ENCODE measurements at places on chromosomes 16 and 17. TPM values are rescaled to one million over a fixed set of nuclear protein-coding genes. Genes with fewer than 3 reads are reported as not detected.

- no peak for DNase-seq
Measured at GRCh38 chr16:20838240-20838639, 31.9 kb downstream of the REXO5 start.

- no peak for DNase-seq
Measured at GRCh38 chr16:50437769-50438437, 69.1 kb upstream of the BRD7 start.

- no peak for DNase-seq
Measured at GRCh38 chr16:19892902-19893301, 8.3 kb upstream of the GPRC5B start.

DNA sequence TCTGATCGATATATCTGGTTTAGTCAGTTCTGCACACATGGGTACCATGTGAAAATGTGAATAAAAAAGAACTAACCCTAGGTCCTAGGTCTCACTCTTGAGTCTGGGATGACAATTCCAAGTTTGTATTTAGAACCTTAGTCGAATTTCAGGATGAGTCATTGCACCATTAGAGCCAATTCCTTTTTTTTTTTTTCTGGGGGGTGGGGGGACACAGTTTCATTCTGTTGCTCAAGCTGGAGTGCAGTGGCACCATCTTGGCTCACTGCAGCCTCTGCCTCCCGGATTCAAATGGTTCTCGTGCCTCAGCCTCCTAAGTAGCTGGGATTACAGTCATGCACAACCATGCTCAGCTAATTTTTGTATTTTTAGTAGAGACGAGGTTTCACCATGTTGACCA, 41.6 kb downstream of the SPAG9 start:
- no peak for DNase-seq

- DNase-seq: no peak
Measured at GRCh38 chr16:73506568-73507056, 458.7 kb upstream of the ZFHX3 start.

- DNase-seq: peak; percentile 14
Measured at GRCh38 chr16:27177031-27177774, 26.1 kb upstream of the KDM8 start.

GRCh38 chr17:3535253-3535995, 22.2 kb downstream of the TRPV3 start:
- no peak for DNase-seq

DNA sequence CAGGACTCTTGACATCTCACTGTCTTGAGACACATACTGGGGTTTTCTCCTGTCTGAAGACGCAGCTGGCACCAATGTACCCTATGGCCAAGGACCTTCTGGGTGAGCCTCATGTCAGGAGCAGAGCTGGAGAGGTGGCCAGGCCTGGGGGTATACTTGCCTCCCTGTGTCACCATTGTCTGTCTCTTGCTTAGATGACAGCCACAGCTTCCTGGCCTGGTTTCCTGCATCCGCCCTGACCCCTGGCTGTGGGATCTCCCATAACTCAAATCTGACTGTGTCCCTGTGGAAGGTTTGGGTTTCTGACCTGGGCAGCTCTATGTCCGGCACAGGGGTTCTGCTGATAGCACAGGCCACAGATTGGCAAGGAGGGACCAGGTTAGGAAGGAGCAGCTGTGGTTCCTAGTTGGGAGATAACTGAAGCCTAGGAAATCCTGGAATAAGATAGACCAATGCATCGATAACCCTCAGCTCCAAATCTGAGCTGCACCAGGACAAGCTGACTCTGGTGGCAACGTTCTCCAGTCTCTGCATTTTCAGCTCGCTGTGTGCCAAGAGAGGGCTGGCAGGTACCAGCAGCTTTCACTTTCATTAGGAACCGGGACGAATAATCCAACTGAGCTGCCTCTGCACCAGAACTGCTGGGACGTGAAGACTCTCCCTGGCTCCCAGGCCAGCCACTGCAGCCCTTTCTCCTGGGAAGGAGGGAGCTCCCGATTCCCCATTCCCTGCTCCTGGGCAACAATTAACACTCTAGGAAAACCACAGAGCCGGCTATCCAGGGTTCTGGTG, 5.0 kb downstream of the DEXI start:
- DNase-seq: no peak

GRCh38 chr16:8972843-8973586, 9.3 kb upstream of the USP7 start:
- DNase-seq: no peak

GRCh38 chr16:88643644-88643932, 5.2 kb downstream of the IL17C start:
- no peak for DNase-seq

GRCh38 chr16:27556471-27556870, 6.5 kb downstream of the KATNIP start:
- DNase-seq: no peak

DNA sequence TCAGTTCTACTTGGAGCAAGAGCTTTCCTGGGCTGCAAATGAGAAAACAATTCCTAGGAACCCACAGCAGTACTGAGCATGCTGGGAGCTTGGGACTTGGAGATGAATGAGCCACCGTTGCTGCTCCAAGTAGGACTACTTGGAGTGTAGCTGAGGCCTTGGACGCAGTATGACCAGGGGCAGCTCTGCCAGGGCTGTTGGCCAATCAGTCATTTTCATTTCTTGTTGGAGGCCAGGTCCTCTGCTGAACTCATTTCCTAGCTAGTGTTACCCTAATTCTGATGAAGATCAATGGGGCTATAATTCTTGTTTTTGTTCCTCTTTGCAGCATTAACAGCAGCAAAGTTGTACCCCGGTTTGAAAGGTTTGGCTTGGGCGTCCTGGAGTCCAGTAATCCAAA, 8.0 kb upstream of the LGALS9 start:
- no peak for DNase-seq

- DNase-seq: no peak
Measured at GRCh38 chr17:73091770-73092522, 542 bp downstream of the SLC39A11 start.

- no peak for DNase-seq
Measured at GRCh38 chr16:65476448-65476955, 354.6 kb upstream of the CDH11 start.

GRCh38 chr16:65336160-65336559, 214.3 kb upstream of the CDH11 start:
- no peak for DNase-seq

GRCh38 chr17:21061971-21062526, 19.2 kb upstream of the USP22 start:
- no peak for DNase-seq

DNA sequence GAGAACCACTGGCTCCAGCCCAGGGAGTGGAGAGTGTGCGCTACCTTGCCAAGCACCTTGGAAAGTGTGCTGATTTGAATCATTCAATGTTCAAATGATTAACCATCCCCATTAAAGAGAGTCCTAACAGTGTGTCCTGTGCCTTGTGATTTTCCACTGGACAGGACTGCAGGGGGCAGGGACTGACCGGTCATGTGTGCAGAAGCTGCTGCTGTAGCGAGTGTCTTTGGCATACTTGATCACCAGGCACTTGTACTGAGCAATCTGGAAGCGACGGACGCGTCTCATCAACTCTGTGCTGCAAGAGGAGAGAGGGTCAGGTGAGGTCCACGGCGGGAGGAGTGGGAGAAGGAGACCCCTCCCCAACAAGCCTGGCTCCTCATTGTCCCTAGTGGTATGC, 2.0 kb downstream of the TK1 start:
- peak; percentile 44 for DNase-seq

DNA sequence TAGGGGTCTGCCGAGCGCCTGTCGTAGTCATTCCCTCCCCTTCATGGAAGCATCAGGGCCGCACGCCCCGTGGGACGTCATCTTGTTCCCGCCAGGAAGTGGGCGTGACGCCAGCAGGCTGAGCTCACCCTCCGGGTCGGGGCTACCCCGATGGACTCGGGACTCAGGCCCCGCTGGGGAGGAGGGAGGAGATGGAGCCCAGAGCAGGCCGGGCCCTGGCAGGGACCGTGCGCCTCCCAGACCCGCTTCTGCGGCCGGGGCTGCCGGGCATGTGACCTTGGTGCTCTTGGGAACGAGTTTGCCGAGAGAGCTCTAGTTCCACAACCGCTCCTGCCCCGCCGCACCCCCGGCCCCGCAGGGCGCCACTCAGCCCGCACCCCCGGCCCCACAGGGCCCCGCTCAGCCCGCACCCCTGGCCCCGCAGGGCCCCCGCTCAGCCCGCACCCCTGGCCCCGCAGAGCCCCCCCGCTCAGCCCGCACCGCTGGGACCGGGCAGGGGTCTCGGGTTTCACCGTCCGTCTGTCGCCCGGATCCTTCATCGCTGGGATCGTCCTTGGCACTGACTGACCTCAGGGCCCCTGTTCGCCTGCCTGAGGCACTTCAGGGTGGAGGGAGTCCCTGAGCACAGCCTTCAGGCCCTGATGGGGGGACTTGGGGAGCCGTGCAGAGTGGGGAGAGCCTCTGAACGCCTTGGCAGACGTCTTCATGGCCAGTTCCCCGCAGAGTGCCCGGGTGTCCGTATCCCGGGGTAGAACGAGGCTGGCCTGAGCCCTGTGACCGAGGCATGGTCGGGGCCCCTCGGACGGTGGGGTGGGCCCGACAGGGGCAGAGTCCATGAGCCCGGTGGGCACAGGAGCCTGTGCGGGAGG, 5.8 kb downstream of the CACNA1H start:
- no peak for DNase-seq

DNA sequence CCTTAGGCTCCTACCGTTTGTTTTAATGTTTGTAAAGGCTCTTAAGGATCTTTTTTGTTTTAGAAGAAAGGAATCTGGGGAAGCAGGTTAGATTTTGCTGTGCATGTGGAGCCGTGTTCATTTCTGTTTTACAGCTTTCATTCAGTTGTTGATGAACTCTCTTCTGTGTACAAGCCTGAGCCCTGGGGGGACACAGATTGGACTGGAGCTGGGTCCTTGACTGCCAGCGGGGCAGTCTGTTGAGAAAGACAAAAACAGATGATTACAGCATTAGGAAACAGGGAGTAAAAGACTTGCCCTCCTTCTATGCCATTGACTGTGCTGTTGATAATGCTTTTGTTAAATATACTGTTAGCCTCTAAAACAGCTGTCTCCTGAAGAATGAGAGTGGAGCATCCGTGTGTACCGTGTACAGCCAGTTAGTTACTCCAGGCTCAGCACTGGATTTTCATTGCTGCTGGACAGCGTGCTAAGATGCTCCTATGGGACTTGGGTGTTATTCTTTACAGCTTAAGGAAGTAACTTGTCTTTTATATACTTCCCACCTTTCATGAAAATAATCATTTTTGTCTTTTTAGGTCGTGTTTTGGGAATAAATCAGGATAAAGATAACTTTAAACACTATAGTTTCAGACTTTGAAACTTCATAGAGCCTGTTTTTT, 3.2 kb downstream of the MAP1LC3B start:
- DNase-seq: no peak

DNA sequence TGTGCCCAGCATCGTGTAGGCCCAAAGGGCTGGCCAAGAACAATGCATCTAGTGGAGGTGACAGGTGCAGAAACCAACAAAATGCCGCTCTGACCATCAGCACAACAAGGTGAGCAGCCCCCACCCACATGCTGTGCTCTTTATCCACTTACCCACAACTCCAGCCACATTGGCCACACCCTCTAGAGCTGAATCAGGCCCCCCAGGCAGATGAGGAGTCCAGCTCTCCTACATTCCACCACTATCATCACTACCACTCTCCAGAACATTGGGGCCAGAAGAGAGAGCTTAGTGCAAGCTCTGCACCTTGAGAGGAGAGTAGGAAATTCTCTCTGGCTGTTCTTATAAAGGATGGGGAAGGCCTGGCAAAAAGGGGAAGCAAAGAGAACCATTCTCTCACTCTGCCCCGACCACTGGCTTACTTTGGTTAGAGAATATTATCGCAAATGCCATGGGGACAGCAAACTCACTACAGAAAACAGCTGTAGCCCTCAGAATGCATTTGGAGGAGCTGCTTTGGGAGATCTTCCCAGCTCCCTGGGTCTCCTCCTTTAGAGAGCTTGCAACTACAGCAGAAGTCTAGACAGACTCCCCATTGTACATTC, 75.0 kb downstream of the TMEM132E start:
- DNase-seq: no peak

- DNase-seq: no peak
Measured at GRCh38 chr17:31462261-31462660, 70.8 kb downstream of the RAB11FIP4 start.

DNA sequence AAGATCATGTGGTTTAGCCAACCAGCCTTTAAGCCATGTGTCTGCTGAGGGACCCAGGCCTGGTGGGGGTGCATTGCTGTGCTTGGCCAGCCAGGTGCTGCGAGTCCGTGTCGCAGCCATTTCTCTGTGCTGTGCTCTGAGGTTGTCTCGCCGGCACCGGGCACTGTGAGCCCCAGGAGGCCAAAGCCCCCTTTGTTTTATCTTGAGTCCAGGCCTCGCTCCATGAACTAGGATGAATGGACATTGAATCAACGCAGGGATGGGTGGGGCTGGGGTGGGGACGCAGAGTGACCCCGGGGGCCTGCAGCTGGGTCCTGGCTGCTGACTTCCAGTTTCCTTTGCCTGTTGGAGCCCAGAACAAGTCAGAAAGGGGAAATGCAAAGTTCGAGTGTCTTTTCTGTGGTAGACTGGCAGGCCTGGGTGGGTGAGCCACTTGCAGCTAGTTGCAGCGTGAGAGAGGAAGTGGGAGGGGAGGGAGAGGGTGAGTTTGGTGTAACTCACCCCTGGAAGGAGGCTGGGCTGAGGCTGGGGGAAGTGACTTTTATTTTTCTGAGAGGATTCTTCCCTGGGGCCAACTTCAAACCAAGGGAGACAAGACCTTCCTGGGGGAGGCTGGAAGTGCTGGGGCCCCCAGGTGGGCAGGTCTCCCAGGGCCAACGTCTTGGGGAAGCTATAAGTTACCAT, 324.7 kb downstream of the SEC14L1 start:
- no peak for DNase-seq

GRCh38 chr17:67046398-67046797, 2.0 kb downstream of the CACNG1 start:
- DNase-seq: no peak

DNA sequence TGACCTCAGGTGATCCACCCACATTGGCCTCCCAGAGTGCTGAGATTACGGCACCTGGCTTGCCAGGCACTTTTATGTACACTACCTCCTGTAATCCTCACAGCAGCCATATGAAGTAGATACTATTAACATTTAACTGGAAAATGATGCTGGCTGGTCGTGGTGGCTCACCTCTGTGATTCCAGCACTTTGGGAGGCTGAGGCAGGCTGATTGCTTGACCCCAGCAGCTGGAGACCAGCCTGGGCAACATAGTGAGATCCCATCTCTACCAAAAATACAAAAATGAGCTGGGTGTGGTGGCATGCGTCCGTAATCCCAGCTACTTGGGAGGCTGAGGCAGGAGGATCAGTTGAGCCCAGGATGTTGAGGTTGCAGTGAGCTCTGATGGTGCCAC, 2.0 kb upstream of the MAPK3 start:
- DNase-seq: no peak

- no peak for DNase-seq
Measured at GRCh38 chr17:55683550-55684315, 38.9 kb downstream of the TMEM100 start.

Gene ZNF19
- 5.1 TPM for total RNA-seq

Gene ASPHD1
- total RNA-seq: 12.5 TPM

Gene GRIN2C
- total RNA-seq: not detected

Gene SLFN12L
- total RNA-seq: not detected

Gene NPIPA3
- 1.0 TPM for total RNA-seq

Gene ASB16
- total RNA-seq: not detected

Gene SYNGR3
- 11.3 TPM for total RNA-seq

Gene GPR179
- 0.07 TPM for total RNA-seq

Measured in kidney epithelial cell (primary cell).